Head of caudate nucleus (tissue), 42 donors: ENCODE measurements at places on chromosomes 2 and 18.

GRCh38 chr18:63144748-63145147 lies 174.8 kb downstream of the BCL2 start:
- DNase-seq, result no peak

DNA sequence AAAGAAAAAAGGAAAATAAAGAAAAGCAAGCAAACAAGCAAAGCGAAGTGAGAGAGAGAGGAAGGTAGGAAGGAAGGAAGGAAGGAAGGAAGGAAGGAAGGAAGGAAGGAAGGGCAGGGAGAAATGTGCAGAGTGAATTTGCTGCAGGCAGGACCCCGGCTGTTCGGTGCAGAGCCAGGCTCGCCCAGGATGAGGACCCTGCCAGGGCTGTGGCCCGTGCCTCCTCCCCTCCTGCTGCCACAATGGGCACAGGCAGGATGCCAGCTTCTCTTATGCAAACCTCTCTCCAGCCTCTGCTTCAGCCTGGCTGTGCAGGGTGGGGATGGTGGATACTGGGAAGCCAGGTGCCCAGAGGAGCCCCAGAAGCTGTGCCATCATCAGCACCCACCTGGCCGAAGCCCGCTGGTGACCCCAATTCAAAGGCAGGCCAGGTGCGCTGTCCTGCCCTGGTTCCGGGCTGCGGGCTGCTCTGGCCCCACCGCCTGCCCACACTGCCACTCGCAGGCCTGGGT lies 3.2 kb downstream of the GPR17 start:
- no peak for DNase-seq

DNA sequence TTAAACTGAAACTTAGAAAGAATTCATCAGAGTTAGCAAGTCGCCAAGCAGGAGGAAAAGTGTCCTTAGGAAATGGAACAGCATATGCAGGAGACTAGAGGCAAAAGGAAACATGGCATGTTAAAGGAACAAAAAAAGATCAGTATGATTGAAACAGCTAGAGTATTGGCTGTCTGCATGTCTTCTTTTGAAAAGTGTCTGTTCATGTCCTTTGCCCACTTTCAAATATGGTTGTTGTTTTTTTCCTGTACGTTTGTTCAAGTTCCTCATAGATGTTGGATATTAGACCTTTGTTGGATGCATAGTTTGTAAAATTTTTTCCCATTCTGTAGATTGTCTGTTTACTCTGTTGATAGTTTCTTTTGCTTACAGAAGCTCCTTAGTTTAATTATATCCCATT lies 161.6 kb downstream of the NR4A2 start:
- DNase-seq, result no peak

DNA sequence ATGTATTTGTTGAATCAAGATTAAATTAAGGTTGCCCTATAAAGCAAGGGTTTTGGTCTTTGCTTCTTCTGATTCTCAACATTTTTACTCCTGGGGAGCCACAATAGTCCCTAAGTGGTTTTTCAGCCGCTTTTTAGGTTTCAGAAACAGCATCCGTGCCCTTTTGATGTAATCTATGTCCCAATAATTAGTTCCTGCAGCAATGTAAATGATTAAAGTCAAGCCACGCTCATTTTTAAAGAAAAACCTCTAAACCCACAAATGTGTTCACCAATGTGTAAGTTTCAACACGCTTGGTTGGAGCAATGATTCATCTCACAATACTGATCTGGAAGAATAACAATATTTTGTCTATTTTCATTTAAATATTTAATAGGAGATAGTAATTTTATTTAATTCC lies 5.6 kb downstream of the ARL4C start:
- no peak for DNase-seq

DNA sequence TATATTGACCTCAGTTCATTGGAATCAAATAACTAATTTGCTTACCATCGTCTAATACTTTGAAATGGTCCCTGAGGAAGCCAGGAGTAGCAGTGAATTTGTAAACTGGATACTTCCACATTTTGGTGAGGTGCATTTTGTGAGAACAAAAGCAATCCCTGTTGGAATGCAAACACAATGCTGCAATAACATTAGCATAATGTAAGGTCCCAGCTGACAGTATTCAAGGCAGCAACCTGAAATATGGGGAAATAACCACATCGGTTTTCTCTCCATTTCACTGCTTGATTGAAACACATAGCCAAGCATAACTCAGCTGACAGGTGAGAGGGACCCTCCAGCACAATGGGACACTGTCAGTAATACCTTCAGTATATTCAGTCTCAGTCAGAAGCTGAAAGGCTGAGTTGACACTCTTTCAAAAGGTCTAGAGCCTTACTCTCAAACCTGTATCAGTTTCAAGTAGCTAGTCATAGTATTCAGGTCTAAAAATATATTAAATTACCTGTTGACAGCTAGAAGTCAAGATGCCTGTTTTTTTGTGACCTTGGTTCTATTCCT lies 1311.9 kb upstream of the NRXN1 start:
- DNase-seq, result no peak

GRCh38 chr18:70121842-70122241 lies 83.6 kb downstream of the RTTN start:
- no peak for DNase-seq

DNA sequence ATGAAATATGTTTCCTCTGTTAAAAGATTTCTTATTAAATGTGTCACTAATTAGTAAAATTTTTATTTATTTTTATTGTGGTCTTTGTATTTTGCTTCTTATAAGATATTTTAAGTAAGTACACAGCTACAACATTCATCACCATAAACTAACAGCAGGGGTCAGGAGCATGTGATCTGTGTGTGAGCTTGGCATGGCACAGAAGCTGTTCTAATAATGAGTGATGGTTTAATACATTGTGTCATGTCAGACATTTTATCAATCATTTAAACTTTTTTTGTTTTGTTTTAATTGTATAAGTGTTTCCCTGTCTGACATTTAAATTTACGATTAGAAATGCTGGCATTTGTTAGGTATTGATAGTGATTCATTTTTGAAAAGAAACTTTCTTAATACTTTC lies 585.4 kb downstream of the DSC3 start:
- no peak for DNase-seq

DNA sequence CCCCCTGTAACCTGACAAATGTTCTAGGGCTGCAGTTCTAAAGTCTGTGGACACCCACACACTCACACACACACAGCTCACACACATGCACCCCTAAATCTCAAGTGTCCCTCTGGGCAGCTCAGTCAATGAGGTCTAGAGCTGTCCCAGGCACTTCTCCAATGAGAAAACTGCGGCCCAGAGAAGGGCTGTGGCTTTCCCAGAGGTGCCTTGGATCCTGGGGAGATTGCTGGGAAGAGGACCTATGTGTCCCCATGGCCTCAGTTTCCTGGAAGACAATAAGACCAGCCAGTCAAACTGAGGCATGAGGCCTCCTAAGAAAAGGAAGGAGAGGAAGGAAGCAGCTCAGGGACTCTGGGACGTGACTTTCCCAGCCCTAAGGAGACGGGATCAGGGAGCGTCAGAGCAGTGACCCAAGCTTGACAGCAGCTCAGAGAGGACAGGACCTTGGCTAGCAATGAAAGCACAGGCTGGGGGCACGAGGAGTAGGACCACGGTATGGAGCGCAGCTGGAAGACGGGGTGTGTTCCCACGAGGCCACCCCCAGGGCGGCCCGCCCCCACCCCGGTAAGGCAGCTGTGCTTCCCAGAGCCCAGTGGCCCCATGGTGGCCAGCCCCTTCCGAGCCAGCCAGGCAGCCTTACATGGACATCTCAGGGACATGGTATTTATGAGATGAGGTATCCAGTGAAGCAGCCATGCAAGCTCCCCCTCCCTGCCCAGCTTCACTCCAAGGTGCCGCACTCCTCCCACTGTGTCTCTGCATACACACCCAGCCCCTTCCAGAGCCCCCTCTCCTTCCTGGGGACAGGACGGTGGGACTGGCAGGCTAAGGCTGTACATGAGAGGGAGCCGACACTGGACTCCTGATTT lies 46.0 kb downstream of the TNS1 start:
- no peak for DNase-seq

- DNase-seq, result no peak
These were observed 16.5 kb downstream of the SPATA3 start for GRCh38 chr2:231012463-231012862.

DNA sequence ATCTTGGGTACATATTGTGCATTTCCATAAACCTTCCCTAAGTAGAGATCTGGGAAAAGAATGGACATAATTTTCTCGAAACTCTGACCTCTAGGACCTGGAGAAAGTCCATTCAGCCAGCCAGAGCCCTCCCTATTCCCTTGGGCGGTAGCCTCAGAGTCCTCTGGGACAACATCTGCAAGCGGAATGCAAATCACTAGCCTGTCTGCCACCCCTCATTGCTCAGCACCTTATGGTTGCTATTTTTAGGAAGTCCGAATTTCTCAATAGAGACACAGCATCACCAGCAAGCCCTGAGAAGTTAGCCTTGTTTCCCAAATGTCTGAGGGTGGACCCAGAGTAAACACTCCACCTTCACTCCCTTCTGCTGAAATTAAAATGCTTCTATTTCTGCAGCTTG lies 17.6 kb upstream of the CD28 start:
- DNase-seq, result no peak

- DNase-seq, result no peak
These were observed 18.6 kb upstream of the UNC80 start for GRCh38 chr2:209753020-209753419.

GRCh38 chr2:170313992-170314348 lies 136.0 kb downstream of the MYO3B start:
- no peak for DNase-seq

DNA sequence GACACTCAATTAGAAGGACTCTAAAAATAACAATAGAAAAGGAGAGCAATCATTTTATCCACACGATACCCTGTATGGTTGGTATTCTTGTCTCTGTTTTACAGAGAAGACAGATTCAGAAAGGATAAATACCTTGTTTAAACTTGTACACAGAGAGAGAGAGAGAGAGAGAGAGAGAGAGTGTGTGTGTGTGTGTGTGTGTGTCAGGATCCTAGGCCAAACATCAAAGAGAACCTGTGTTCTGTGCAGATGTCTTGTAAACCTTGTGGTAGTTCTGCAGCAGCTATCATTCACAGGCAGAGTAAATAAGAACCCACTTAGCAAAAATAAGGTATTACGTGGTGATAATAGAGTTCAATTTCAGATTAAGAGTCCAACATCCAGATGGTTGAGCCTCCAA lies 4.3 kb upstream of the CRIM1 start:
- DNase-seq, result no peak

GRCh38 chr2:133790711-133791110 lies 222.4 kb upstream of the NCKAP5 start:
- DNase-seq, result no peak

GRCh38 chr18:21453511-21453901 lies 147.0 kb downstream of the ESCO1 start:
- no peak for DNase-seq

- DNase-seq, result no peak
These were observed 136.6 kb upstream of the ZC3H15 start for GRCh38 chr2:186349508-186349907.

DNA sequence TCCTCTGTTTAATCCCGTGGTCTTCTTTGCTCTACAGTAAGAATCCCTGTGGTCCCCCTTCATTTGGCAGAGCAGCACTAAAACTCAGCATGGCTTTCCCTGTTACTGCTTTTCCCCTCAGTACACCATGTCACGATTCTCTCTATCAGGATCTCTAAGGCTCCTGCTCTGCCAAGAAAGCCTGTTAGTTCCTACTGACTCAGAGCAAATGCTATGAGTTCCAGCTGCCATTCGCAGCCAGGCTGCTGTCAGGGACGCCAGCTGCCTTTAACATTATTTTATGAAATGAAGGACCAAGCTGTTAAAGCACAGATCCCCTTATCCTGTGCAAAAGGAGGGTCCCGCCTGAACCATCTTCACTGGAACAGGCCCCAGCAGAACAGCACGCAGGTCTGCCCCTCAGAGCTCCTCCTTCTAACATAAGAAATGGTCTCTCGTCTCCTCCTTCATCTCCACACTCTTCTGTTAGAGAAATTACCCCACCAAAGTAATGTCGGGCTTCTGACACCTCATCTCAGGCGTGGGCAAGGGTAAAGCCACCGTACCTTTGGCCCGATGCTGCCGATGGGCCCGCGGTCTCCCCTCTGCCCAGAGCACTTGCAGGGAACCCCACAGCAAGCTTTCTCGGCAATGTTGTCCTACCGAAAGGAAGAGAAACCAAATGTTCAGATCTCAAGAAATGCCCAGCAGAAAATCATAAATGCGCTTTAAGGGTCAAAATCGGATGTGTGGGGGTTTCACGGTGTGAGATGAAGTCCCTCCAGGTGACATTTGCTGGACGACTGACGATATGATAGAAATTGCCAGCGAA lies 52.6 kb downstream of the COL6A3 start:
- no peak for DNase-seq

DNA sequence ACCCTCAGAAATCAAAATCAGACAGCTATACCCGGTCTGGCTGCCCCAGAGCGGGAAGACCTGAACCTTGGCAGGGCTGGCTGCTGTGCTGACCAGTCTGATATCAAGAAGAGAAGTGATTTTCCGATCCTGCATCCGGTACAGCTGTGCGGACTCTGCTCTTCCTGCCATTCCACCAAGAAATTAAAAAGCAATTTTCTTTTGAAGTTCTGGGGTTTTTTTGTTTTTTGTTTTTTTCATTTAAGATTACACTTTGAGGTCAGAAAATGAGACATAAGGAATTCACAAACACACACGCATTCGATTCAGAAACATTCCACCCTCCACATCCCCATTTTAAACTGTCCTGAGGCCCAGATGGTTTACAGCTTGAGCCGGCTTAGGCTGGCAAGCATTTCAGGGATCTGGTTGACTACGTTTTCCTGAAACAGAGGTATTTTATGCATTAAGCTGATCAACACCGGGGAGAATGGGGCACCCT lies 156.5 kb downstream of the COL6A3 start:
- no peak for DNase-seq

- DNase-seq, result no peak
These were observed 778.5 kb downstream of the BCL11A start for GRCh38 chr2:59774821-59775433.

DNA sequence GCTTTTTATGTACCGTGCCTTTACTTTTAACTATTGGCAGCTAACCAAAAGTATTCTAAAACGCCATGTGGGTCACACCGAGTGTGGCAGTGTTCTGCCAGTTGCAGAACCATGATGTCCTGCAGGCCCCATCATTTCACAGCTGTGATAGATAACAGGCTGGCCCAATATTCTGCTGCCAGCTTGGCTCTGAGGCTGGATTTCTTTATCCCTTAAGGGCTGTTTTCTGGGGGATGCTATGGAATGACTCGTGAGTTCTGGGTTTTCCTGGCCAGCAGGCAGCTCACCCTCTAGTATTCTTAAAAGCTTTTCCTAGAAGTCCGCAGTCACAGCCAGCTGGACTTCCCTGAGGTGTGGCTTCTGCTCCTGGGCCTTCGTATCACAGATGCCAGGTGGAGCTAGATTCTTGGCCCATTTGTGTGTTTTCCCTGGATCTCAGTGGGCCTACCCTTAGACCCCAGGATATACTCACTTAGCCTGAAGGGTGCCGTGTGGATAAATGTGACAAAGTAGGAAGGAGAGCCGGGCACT lies 41.0 kb downstream of the FHOD3 start:
- DNase-seq, result no peak
